ENCODE measurements at places on chromosomes 3 and 15.

DNA sequence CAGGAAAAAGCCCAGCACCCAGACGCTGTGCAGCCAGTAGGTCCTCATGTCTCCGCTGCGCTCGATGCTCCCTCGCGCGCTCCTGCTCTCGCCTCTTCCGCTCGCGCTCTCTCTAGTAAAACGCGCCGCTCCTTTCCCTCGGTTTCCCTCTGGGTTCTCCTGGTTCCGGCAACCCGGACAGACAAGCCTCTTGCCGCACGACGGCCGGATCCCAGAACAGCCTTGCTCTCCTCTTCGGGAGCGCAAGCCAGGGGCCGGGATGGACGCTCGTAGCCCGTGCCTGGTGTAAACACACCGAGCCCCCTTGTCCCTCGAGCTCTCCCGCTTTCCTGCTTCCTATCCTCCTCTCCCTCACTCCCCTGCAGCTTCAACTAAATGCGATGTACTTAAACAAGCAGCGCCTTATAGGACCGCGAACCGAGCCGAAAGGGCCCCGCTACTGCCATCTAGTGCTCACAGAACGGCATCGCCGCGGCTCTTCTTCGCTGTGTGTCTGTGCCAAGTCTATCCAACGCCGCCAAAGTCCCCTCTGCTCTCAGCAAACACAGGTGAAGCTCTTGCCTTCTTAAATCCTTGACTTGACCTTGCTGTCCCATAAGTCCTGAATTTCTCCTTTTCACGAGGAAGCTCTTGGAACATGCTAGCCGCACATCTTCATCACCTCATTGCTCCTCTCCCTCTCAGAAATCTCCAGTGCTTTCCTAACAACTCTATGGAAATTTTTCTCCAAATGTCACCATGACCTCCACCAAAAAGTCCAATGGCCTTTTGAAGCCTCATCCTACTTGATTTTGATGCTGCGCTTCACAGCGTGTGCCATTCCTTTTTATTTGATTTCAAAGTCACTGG is 1037.2 kb downstream of the IGSF11 start:
- DNase-seq = peak; percentile 15

DNA sequence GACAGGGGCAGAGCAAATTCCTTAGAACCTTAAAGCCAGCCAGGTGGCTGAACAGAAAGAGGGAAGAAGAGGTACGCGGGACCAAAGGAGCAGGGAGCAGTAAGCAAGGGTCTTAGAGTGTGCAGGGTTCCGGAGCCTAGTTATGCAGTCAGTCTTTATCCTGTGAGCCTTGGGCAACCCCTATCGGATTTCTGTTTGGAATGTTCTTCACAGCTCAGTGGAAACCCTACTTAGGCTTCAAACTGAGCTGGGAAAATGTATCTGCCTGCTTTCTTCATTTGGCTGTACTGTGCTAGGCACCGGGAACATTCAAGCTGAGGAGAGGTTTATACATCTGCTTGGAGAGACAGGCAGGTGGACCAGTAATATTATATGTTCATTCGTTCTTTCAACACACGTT is 37.1 kb downstream of the PSMD6 start:
- DNase-seq = no peak

DNA sequence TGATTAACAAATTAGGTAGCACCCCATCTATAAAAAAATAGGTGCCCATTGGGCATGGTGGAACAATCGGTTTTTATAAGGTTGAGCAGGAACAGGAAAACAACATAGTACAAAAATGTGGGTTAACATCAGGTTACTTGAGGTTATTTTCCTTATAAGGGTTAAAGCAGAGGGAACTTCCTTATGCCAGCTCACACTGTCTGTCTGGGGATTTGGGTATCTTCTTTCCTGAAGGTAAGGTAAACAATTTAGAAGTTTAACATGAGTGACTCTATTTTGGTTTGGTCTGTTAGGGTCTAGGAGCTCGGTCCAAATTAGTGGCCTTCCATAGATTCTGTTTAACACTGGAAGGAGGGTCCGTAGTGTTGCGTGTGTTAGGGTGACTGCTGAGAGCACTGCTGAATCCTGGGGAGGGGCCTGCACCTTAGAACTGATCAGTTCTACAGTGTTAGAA is 14.7 kb downstream of the CHD2 start:
- no peak for DNase-seq

DNA sequence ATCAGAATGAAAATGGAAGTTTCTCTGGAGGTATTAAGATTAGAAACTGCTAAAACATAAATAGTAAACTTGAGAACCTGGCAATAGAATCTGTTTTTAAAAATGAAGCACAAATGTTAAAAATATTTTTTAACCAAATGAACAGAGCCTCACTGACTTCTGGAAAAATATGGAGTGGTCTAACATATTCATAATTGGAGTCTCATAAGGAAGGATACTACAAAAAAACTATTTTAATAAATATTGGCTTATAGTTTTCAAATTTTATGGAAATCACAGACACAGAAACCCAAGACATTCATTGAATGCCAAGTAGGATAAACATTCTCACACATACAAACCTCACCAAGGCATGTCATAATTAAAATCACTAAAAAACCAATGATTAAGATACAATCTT is 23.6 kb upstream of the TASOR start:
- no peak for DNase-seq

GRCh38 chr15:100216182-100216581 is 125.6 kb downstream of the ADAMTS17 start:
- no peak for DNase-seq

DNA sequence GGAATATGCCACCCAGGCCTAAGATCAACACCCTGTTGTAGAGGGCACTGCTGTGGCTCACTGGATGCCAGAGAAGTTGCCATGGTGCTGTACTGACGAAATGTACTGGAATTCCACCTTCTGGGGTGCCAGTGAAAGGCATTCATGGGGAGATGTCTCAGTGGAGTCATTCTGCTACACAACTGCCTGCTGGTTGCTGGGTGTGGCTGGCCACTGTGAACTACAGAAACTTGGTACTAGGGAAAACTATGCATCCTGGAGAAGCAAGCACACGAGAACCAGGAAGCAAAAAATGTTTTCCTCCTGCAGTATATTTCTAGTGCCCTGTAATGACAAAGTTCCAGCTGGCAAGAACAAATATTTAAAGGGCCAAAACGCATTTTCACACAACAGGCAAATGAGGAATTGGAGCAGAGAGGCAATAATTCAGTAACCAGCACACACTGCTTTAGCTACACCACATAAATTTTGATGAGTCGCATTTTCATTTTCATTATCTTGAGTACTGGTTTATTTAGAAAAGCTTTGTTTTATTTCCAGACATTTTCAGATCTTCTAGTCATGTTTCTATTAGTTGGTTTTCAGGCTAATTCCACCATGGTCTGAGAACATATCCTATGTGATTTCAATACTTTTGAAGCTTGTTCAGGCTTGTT is 18.3 kb upstream of the RFX7 start:
- no peak for DNase-seq

DNA sequence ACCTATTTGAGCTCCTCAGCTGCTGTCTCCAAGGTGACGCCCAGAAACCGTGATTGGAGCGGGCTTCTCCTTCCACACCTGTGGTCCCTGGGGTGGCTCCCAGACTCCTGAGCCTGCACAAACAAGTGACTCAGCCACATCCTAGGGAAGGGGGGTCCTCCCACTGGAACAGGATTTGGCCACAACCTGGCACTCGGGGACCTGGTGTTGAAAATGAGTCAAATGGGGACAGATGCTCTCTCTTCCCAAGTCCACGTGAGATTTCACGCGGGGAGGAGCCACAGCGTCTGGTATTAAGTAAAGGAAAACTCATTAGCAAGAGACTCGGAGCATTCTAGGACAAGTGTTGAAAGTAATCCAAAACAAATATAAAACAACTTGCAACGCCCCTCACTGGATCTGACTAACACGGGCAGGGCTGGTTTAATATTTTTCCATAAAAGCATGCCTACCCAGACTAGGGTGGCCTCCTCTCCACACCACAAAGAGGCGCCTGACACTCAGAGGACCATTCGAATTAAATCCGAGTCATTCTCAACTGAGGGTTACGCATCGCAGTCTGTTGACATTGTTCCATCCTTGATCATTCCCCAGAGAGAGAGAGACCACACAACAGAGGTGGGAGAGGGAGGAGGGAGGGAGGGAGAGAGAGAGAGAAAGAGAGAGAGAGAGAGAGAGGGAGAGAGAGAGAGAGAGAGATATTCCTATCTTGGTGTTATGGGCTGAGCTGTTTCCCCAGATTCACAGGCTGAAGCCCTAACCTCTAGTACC is 74.4 kb downstream of the MGLL start:
- DNase-seq = no peak

DNA sequence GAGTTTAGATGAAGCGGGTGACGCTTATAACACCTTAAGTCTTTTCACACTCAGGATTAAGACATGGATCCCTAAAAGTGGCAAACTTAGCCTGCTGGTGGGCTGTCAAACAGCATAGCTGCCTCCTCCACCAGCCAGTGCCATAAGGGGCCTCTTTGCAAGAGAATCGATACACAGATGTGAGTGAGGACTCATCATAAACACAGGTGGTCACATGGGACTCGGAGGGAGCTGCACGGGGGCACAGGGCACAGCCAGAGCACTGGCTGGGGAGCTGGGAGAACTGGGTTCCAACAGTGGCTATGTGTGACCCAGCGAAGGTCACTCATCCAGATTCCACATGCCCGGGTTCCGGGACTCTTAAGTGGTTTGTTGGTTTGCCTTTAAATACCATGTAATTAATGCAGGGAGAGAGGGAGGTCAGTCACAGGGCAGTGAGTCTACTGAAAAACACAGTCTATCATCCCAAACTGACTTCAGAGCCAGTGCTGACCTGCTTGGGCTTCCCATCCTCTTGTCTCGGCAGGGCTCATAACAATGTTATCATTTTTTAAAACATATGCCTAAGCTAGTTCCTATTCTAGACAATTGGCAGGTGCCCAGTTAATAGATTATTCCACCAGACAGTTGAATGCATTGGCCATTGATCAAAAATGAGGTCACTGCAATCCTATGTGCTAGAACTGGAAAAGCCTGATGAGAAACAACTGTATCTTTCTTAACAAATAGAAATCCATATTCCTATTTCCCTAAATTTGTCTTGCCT is 51.8 kb downstream of the SLC12A8 start:
- no peak for DNase-seq
